ENCODE measurements at places on chromosomes 7 and 10. TPM values are rescaled to one million over a fixed set of nuclear protein-coding genes. Genes with fewer than 3 reads are reported as not detected.

- DNase-seq = no peak
Measured at GRCh38 chr7:133016604-133017003, 65.3 kb downstream of the CHCHD3 start.

- no peak for DNase-seq
Measured at GRCh38 chr7:25698451-25699113, 453.4 kb upstream of the NFE2L3 start.

DNA sequence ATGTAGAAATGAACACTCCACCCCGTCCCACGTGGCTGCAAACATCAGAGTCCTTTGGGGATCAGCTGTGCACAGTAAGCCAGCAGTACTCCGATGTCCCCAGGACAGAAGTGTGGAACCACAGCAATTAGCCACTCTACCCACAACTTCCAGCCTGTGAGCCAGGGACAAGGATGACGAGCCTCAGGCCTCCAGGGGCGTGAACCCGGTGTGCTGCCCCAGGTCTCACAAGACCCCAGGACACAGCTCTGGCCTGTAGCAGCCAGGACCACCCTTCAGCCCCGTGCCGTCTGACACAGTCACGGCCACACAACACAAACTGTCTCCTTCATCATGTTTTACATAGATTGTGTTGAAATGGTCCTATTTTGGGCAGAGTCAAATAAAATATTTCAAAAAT is 113.0 kb upstream of the DIP2C start:
- no peak for DNase-seq

- DNase-seq = no peak
Measured at GRCh38 chr7:95630702-95631458, 34.6 kb upstream of the PDK4 start.

GRCh38 chr7:106035568-106035967 is 72.5 kb downstream of the CDHR3 start:
- DNase-seq = no peak

GRCh38 chr10:114477285-114477684 is 73.0 kb upstream of the AFAP1L2 start:
- DNase-seq = no peak

DNA sequence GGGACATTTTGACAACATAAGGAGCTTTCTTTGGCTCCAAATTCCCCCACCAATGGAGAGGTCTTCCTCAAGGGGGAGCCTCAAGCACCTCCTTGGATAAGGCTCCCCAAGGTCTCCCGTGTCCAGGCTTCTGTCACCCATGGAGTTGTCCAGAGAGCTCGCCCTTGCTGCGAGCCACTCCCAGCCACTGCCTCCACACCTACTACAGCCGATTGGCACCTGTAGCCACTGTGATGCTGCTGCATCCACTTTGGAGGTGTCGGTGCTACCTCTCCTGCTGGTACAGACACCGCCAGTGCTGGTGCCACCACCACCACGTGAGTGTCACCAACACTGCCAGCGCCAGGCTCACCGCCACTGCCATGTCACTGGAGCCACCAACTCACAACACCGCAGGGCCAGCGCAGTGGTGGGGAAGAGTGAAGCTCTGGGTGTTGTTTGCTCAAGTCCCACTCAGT is 22.1 kb upstream of the ENO4 start:
- no peak for DNase-seq

DNA sequence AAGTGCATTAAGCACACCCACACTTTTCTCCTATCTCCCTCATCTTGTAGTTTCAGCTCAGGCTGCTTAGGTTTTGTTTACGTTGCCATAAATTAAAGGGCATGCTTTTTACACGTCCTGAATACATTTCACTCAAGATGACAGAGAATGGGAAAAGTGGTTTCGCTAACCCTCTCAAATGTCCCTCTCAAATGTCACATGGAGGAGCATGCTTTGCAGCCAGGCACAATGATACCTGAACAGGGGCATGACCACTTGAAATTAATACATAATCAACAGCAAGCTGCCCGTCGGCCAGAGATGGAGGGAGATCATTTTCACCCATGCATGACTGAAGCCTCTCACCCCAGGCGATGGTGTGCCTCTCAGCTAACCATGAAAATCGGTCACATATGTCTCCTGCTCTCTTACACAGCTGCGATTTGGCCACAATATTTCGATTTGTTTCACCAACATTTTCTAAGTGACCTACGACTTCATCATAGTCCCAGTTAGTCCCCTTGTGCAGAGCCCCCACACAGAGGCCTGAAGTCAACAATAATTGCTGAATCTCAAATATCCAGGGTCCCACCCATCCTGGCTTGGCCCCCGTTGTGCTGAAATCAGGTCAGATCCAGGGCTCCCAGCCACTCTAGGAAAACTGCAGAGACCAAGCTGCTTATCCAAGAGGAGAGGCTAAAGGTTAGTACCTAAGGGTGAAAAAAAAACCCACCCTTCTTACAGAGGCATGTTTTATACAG is 373.9 kb upstream of the NFE2L3 start:
- no peak for DNase-seq

DNA sequence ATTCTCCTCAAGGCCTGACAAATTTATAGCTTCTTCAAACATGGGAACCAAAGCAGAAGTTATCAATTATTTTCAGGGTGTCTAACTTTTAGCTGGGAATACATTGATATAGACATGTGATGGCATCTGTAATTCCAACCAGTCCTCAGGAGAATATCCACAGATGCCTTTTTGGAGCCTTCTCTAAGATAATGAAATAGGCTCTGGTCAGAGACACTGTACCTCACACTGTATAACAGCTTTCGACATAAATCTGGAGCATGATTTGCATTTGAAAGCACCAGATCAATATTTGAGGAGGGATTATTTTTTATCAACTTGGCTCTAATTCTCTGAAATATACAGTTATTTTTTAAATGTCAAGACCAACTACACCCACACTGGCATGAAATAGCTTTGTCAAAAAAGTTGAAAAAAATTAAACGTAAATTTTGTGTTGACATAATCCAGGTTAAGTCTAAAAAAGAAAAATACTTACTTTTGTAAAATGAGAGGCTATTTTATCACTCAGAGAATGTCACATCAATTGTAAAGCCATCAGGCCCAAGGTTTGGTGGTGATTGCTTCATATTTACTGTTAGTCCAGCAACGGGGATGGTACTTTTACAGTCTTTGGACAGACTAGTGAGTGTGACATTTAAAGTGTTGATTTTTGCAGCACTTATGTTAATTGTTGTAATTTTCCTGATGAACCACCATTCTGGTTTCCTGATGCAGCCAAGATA is 177.0 kb upstream of the SP8 start:
- DNase-seq = no peak

GRCh38 chr10:123140164-123140982 is 4.6 kb downstream of the HMX3 start:
- DNase-seq = no peak

- no peak for DNase-seq
Measured at GRCh38 chr10:43853369-43853768, 204.7 kb upstream of the ZNF32 start.

- no peak for DNase-seq
Measured at GRCh38 chr7:42893346-42894240, 18.3 kb downstream of the C7orf25 start.

DNA sequence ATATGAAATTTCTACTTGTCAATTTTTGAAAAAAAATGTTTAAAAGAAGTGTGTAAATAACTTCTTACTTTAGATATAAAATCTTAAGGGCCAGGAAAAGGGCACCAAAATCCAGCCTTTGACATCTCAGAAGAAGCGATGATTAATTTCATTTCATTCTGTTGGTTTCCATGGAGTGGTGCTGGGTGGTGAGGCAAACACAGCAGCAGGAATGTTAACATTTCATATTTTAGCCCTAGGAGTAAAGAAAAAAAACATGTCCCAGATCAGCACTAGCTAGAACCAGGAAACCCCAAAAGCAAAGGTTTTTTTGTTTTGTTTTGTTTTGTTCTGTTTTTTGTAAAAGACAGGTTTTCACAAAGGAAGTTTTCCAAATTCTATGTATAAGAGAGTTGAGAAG is 298.8 kb upstream of the C7orf33 start:
- no peak for DNase-seq

DNA sequence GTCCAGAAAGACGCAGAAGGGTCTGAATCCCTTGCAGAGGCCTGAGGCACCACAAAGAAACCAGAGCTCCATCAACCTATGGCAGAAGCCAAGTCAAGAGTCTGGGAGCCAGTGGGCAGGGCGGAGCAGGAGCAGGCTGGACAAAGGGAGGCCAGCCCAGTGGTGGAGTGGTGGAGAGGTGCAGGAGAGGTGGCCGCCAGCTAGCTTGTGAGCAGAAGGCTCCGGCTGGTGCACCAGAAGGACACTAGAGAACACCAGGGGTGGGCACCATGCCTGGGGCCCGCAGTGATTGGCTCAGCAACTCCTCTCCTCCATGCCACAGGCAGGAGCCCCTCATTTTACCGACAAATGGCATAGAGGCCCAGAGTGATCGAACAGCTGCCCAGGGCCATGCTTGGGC is 186.6 kb downstream of the GRID1 start:
- DNase-seq = no peak

The INTS15 gene
- 22.6 TPM for polyA plus RNA-seq

The LBX1 gene
- polyA plus RNA-seq = not detected

The OR2A1 gene
- not detected for polyA plus RNA-seq

The ZNF804B gene
- polyA plus RNA-seq = not detected

The FAM221A gene
- polyA plus RNA-seq = 1.1 TPM

The ADAM8 gene
- polyA plus RNA-seq = 0.77 TPM

The GPC2 gene
- 1.9 TPM for polyA plus RNA-seq

The TSPAN13 gene
- polyA plus RNA-seq = 12.6 TPM
